ENCODE measurements at places on chromosomes 12 and 14.
A peak's percentile ranks its signal among the peaks of the same experiment; 100 is the strongest.

DNA sequence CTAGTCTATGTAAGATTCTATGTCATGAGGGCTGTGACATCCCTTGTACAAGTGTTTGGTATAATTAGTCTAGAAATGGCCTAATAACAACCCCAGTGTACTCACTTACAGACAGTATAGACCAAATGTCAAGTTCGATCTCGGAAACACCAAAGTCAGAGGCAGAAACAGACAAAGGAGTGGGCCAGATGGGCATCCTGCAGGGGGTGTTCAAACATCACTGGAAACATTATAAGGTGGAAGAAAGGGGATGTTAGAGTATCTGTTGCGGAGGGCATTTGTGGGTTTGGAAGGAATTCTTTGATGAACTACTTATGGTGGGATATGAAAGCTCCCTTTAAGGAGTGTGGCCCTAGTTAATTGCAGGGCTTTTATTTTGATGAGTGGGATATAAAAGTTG, 134.6 kb downstream of the ESR2 start:
- no peak for DNase-seq

- peak; percentile 92 for DNase-seq
These were observed 89.8 kb downstream of the ZFP36L1 start for GRCh38 chr14:68703093-68703492.

- DNase-seq, result no peak
These were observed 38.5 kb upstream of the SLC6A15 start for GRCh38 chr12:84950971-84951546.

DNA sequence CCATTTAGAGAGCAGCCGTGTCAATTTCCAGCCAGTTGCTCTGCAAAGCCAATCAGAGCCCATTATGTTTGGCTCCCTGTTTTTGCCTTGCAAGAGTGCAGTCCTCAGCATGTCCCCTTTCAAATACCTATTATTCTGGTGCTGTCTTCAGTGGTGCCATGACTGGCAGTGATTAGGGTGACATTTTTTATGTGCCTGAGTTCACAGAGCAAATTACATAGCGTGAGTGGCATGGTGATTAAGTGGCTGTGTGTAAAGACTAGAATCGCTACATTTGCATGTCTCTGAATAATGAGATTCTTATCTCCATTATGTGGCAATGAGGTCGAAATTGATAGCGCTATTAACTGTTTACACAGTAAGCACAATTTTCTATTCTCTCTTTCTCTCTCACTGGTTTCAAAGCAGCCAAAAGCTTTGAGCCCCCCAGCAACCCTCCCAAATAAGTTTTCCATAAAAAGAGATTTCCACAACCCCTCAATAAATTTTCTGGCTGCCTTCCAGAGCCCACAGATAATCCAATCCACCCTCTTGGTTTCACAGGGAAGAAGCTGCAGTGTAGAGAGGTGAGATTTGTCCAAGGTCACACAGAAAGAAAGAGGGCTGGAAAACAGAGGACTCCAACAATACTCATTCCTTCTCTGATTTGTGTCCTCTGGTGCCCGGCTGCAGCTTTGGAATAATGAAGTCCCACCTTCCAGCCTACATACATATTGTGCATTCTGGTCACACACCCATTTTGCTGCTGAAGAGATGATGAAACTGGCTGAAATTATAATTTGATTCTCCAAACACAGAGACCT, 58.8 kb upstream of the NUDT4 start:
- no peak for DNase-seq

DNA sequence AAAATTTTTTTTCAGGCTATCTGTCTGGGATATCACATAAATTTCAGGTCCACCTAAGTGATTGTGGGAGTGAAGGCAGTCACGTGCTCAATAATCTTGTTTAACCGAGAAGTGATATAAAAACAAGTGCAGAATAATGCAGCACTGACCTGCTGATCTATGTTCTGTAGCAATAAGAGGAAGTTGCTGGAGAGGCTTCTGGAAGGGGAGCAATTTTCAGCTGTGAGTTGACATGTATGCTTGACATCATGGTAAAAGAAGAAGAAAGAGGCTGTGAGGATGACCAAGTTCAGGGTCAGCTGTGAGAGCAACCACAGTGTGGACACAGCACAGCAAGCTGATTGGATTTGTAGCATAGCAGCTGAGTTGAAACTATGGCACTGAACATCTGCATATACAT, 172.0 kb upstream of the PELI2 start:
- DNase-seq, result peak; percentile 12

DNA sequence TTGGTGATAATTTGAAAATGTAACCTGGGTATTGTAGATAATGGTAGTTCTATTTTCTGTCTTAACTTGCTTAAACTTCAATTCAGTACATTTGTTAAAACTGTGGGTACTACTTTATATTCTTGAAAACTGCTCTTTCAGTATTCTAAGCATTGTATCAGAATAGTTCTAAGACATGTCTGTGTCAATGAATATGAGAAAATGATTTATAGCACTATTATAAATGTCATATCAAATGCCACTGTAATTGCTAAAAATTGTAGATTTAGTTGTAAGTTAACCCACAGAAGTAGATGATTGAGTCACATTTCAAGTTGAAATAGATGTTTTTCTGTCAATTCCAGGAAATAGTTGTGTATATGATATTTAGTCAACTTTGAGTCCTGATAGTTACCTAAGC, 2.4 kb downstream of the NAA30 start:
- no peak for DNase-seq

DNA sequence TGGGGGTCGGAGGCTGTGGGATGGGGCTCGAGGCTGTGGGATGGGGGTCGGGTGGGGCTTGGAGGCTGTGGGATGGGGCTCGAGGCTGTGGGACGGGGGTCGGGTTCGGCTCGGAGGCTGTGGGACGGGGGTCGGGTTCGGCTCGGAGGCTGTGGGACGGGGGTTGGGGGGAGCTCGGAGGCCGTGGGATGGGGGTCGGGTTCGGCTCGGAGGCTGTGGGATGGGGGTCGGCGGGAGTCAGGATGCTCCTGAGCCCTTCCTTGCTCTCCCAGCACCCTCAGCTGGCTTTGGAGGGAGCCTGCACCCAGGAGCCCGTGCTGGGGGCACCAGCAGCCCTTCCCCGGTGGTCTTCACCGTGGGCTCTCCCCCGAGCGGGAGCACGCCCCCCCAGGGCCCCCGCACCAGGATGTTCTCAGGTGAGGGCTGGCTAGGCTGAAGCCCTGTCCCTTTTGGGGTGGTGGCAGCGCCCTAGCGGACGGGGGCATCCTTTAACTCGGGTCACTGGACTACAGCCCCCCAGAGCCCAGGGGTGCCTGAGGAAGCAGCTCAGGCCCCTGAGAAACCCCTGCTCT, 11.9 kb upstream of the PUS1 start:
- DNase-seq, result no peak

DNA sequence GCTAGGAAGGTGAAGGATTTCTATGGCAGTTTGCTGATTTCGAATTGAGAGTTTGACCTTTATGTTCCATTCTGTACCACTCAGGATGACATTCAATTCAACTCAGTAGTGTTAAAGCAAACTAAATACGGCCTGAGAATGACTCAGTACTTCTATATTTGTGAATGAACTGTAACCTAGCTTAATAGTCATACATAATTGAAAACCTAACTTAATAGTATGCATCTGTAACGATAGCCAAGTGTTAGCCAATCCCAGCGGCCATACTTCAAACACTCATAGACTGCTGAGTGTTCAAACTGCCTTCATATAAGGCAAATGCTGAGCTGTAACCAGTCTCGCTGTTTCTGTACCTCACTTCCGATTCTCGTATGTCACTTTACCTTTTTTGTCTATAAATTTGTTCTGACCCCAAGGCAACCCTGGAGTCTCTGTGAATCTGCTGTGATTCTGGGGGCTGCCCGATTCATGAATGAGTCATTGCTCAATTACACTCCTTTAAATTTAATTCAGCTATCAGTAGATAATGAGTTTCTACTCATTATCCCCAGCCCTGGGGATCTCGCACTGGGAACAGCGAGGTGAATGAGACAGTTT, 98.5 kb upstream of the SLC24A4 start:
- DNase-seq, result no peak

DNA sequence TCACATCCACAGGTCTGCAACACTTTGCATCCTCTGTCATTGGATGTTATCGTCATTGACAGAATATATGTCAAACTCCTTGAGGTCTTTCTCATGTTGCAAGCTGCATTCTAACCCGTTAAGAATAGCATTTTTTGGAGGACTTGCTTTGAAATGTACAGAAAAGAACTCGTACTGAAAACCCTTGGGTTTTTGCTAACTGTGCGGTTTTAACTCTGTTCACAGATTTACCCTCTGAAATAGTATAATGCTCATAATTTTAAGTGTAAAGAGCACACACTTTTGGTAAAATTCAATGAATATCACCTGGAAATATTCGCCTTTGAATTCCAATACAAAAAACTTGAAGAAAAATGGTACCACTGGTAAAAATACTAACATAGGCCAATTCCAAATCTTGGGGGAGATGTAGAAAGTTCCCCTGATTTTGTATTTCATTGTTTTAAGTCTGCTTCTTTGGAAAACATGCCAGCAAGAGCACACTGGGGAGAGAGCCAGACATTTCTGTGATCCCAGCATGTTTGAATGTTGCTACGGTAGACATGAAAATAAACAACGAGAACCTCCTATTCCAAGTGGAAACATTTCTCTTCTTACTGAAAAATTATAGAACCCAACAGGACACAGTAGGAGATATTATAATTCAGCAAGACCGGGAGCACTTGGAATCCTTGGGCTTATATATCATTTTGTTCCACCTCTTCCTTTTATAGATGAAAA, 446.0 kb downstream of the AEBP2 start:
- no peak for DNase-seq

- peak; percentile 74 for DNase-seq
These were observed 3.1 kb downstream of the OTUB2 start for GRCh38 chr14:94029265-94029664.

DNA sequence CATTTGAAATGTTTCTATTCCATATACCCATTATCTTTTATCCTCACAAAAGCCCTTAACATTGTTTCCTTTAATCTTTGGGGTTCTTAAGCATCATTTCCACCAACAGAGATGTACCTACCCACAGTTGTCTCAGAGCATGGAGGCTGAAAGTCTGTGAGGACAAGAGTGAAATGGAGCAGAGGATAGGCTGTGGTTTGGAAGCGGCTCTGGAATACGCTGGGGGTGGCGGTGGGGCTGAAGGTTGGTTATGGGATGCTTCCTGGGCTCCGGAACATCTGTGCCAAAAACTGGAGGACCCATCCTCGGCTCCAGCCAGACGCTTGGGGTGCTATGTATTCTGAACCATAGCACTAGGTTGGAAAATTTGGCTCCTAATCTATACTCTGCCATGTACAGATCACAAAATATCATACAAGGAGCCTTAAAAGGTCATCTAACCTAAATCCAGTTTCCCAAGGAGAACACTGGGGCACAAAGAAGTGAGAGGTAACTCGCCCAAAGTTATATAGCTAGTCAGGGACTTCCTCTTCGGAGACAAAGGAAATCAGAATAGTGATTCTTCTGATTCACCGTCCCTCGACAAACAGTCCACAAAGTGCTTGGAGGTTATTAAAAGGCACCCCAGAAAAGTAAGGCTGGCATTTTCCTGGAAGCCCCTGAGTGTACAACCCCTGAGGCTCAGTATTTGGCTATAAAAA, 2.5 kb downstream of the PPP1R3E start:
- DNase-seq, result peak; percentile 55

- peak; percentile 26 for DNase-seq
These were observed 24.1 kb downstream of the KLRD1 start for GRCh38 chr12:10331642-10332239.

GRCh38 chr14:92783813-92784431, 10.2 kb upstream of the GOLGA5 start:
- DNase-seq, result peak; percentile 52

- DNase-seq, result no peak
These were observed 17.1 kb upstream of the PWP1 start for GRCh38 chr12:107668320-107669098.

GRCh38 chr12:130201037-130201436, 38.8 kb downstream of the FZD10 start:
- no peak for DNase-seq

GRCh38 chr14:75549169-75549568, 26.9 kb downstream of the BATF start:
- DNase-seq, result peak; percentile 50

- no peak for DNase-seq
These were observed 475.5 kb downstream of the AACS start for GRCh38 chr12:125540580-125541204.

GRCh38 chr14:78152201-78153063, 17.7 kb upstream of the NRXN3 start:
- no peak for DNase-seq

- no peak for DNase-seq
These were observed 27.8 kb downstream of the FBXL14 start for GRCh38 chr12:1566449-1567135.

DNA sequence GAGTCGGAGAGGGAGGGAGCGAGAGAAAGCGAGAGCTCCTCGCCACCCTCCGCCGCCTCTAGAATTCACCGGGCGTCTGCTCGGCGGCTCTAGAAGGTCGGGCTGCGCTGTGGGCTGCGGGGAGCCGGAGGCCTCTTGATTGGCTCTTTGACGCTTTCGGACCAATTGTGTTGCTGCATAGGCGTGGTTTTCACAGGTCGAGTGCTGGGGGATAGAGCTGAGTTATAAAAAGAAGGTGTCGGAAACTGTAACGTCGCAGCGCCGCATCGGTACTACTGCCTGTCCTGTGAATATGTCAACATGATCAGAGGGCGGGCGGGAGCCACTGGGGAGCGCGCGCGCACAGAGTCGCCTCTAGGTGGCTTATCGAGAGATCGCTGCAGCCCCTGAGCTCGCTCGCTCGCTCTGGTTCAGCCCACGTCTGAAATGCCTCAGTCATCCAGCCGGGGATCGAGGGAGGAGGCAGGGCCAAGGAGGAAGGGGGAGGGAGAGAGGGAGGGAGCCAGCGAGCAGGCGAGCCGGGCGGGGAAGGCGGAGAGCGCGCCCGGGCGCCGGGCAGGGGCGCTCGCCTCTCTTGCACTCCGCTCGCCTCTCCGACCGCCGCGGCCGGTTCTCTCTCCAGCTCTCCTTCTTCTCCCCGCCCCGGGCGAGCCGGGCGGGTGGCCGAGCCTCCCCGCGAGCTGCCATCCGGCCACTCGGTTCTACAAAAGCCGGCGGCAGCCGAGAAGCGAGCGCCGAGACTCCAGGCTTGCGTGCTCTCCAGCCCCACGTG, at the start of gene TBX3:
TSS of gene TBX3 (minus strand) at position 78 of the 772 bp plus-strand sequence. CDS start 975 bp downstream, outside the sequence.
- peak; percentile 32 for DNase-seq

DNA sequence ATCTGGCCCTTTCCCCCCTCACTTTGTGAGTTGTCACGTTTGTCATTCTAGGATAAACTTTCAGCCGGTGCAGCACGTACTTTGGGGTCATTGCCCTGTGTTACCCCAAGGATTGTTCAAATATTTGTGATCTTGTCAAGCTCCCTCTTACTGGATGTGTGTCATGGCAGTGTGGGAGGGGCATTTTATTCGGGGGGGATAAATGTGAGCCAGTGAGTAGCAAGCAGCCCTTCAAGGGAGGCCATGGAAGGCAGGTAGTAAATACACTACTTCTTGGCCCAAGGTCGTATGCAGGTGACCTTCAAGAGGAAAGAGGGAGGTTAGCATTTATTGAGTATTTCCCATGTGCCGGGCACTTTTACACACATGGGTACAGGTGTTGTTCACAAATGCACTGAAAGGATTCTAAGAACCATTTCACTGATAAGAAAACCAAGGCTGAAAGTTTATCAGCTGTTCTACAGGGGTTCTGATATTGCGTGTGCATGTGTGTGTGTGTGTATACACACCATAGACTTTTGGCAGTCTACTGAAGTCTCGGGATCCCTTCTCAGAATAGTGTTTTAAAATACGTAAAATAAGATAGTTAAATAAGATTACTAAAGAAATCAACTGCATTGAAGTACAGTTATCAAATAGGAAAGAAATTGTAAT, 410.3 kb upstream of the TBX3 start:
- no peak for DNase-seq

Measured in CD14-positive monocyte (primary cell).